ENCODE measurements at places on chromosomes 11 and 22.

DNA sequence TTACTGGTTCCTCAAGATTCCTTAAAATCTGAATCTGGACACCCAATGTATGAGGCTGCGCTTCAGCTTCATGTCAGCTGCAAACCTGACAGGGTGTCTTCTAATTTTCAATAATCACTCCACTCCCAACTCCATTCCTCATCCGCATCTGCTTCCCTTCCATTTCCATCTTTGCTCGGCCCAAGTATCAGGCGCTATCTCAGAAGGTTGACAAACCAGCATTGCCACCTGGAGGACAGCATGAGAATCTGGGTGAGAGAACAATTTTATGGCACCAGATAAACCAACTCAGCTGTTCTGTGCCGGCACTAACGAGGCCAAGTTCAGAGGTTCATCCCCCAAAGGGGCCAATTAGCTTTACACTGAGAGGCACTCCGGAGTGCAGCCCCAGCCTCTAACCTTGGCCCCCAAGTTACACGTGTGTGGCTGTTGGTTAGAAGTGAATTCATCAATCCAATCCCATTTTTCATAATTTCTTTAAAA lies 79.1 kb upstream of the LMO2 start:
- peak; percentile 6 for DNase-seq

DNA sequence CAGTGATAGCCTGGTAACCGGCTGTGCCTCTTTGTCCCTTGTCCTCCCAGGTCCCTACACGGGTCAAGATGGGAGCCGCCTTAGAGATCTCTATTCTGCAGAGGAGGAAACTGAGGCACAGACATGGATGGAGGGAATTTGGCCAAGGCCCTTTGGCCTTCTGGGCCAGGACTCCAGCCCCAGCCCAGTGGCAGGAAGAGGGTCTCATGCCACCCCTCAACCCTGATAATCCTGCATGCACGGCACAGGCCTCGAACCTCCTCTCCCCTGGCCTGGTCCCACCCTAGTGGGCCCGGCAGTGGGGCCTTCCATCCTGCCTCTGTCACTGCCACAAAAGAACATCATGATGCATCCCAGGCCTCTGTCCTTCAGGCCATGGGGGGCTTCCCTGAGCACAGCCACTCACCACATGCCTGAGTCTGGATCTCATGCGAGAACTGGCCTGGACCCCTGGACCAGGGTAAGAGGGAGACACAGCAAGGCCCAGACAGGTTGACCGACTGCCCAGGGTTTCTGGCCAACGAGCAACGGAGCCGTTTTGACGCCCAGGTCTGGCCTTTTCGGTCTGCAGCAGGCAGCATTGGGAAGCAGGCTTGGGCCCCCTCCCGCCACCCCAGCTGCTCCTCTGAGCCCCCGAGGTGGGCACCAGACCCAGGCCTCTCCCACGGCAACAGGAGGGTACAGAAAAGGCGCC lies 6.5 kb downstream of the LINC01488 start:
- no peak for DNase-seq

- DNase-seq: no peak
These were observed 2.2 kb downstream of the SRRD start for GRCh38 chr22:26485806-26486390.

DNA sequence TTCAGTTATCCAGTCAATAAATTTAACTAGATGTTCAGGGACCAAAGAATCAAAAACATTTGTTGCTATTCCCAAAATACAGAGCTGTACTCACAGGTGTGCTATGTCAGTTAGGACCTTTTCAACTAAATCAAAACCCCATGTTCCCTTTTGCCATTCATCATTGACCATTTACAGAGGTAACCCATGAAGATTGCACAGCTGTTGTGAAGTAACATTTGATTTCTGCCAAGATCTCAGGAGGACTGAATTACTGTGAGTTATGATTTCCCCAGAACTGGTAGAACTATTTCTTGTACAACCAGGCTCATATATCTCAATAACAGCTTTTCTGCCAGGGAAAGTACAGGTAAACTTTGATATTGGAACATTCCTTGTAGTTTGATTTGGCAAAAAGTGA lies 131.1 kb upstream of the FIBIN start:
- no peak for DNase-seq

DNA sequence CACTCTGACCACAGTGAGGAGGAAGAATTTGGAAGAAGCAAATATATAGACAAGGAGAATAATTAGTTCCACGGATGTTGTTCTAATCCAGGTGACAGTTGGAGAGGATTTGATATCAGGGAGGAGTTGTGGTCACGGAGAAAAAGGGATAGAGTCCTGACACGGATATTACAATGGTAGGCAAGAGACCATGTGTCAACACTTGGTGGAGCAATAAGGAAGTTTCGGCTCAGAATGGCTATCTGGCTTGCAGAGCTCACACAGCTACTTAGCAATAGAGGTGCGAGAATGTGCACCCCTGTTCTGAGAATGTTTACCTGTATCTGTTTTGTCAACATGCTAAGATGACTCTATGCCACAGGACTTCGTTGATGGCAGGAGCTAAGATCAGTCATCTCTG lies 10.4 kb upstream of the OR9Q2 start:
- DNase-seq: no peak

DNA sequence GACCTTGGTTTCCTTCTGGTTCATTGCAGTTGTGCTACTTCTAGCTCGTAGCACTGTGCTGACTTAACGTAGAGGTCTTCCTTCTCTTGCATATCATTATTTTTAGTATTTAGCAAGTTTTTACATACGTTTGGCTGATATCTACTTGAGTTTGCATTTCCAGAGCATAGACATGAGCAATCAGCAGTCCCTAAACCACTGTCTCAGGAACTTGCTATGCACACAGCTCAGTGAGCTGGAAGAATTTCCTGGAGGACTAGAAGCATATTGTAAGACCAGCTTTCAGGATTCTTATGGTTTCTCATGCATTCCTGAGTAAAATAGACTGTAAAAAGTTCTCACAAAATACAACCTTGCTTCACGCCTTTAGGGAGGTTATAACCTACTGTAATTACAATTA lies 226.7 kb upstream of the PDGFD start:
- no peak for DNase-seq

DNA sequence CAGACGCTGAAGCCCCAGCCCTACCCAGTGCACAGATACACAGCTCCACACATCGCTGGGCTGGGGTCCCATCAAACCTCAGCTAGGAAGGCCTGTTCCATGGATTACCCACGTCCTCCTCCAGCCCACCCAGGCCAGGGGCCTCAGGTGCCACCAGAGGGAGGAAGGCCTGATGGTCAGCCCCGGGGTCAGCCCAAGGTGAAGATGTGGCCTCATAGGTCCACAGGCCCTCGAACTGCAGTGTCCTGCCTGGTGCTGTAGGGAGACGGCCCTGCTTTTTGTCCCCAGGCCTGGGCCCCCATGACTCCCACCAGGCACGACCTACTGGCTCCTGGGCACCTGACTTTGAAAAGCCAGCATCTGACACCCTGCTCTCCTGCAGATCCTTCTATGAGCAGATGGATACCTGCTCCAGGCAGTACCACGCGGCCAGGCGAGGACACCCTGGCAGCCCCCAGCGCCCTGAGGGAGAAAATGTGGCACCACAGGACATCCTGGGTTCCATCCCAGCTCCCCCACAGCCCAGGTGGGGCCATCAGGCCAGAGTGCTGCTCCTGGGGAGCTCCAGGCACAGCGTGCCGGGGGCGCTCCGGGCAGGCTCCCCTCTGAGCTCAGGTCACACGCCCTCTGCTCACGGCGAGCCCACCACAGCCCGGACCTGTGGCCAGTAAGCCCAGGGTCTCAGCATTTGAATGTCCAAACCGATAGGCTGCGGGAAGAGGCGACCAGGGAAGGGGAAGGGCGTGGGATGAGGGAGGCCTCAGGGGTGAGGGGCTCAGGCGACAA lies 15.8 kb upstream of the MOB2 start:
- no peak for DNase-seq

GRCh38 chr11:2376751-2377451 lies at the start of gene CD81:
Gene CD81, plus strand, starts transcription at chr11:2377310. Its CDS starts 240 bp downstream, at chr11:2377550.
- DNase-seq: peak; percentile 70

DNA sequence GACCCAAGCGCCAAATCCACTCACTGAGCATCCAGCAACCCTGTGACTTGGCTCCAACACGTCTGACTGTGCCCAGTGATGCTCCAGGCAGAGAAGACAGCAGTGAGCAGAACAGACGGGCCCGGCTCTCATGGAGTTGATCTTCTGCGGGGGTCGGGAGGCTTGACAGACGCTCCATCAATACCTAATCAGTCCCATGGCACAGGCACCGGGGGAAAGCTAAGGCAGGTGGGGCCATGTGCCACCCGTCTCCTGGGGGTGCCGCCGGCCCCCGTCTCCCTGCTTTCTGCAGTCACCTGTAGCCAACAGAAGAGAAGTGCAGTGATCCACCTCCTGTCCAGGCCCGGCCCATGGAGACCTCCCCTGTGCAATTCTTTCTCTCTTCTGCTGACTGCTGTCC lies 47.5 kb downstream of the LINC01488 start:
- DNase-seq: no peak

GRCh38 chr22:42438293-42438650 lies 6.1 kb upstream of the NFAM1 start:
- no peak for DNase-seq

GRCh38 chr11:116473206-116473769 lies 299.5 kb downstream of the BUD13 start:
- no peak for DNase-seq

DNA sequence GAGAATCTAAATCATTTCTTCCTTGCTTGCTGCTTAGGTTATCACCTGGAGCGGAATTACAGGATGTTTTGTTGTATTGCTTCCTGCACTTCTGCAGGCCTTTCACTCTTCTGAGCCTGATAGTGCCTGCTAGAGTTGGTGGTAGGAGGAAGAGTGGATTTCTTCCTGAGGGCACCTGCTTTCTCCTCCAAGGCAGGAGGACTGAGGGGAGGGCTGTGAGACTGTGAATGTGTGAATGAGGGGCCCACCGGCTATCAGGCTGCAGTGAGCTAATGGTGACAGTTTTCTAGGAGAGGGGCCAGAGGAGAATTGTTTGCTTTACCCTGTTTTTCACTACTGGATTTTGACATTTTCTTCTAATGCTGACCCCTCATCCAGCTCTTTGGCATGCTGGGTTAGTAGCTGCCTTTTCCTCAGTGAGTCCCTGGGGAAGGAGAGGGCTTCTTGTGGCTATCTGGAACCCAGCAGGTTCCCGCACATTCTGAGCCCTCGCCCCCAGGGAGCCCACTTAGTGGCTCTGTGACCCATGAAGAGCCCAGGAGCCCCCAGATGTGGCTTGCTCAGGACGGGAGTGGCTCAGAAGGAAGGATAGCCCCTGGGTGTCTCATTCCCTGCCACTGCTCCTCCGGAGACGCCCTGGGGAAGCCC lies 39.1 kb downstream of the DIXDC1 start:
- DNase-seq: no peak

DNA sequence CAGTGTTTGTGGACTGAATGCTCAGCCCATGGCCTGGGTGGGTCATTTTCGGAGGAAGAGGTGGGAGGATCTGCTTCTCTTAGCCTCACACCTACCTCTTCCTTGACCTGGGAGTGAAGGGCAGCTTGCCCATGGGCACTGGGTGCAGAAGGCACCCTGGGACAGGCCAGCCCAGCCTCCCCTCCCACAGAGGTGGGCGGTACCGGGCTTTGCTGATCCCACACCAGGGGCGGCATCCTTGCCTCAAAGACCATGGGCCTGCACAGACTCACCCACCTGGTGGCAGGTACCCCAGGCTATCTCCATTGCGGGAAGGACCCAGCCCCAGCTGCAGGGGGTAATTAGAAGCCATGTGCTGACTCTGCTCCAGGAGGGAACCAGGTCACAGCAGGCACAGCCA lies 1.5 kb upstream of the PNPLA5 start:
- DNase-seq: no peak

DNA sequence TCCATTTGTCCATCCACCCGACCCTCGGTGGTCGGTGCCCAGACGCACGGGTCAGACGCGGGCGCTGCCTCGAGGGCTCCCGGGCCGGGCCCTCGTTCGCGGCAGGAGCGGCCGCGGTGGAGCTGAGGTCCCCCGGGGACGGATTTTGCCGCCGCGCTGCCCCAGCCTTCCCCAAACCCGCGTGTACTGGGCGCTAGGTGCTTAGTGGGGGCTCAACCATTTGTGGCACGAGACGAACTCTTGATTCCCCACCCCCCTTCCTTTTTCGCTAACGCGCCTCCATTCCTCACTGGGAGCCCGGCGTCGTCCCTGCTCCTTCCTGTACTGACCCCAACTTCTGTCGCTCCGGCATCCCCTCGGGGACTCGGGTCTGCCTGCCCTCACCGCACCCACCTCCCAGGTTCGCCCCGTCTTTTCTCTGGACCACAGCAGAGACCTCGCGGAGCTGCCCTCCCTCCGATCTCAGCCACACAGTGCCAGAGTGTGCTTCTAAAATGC lies 789 bp upstream of the CBX7 start:
- DNase-seq: no peak

DNA sequence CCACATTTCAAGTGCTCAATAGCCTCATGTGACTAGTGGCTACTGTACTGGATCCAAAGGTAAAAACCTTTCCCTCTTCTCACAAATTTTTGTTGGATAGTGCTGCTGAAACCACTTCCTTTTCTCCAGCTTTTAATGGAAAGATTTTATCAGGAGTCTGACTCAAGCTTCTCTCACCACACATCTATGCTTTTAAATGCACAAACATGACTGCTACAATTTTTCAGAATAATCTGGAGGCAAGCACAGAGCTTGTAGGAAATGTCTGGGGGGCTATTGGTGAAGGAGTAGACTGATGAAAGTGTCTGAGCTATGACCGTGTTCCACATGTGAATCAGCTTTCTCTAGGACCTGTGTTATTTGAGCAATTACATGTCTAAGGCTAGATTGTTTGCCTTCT lies 101.1 kb upstream of the FAT3 start:
- DNase-seq: no peak

DNA sequence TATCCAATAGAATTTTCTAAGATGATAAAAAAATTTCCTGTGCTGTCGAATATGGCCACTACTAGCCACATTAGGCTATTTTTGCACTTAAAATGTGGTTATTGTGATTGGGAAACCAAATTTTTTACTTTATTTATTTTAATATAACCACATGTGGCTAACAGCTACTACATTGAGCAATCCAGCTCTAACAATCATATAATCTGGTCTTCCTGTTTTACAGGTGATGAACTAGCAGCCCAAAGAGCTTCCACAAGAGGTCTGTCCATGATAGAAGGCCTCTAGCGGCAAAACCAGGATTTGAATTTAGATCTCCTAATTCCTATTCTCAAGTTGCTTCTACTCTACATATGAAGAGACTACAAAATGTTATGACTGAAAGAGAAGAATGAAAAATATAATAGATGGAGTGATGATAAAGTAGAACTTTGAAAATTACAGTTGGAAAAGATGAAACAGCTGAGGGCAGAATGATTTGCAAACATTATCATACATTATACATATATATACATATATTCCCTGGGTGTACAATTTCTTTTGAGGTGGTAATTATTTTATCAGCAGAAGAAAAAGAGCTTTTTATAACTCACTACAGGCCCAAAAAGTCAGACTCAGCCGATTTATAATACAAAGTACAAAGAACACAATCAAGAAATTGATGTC lies 363.5 kb upstream of the PITPNB start:
- DNase-seq: no peak

DNA sequence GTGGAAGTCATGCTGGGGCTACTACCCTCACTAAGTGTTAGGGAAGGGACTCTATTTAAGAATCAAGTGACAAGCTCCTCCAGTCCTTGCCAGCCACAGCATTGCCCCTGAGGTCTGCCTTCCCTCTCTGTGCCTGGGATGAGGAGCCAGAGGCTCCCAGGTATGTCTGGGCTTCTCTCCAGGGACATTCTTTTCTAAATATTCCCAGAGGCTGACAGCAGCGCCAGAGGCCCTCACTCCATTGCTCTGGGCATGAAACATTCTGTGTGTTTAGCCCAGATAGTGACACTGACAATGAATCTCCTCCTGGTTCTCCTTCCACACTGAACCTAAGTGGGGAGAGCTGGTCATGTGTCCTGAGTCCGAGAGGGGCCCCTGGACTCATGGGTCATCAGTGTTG lies 2.2 kb downstream of the OR51E1 start:
- DNase-seq: no peak

GRCh38 chr11:68552542-68552941 lies 92.0 kb downstream of the PPP6R3 start:
- no peak for DNase-seq
